ENCODE measurements at places on chromosomes 3 and 15.

DNA sequence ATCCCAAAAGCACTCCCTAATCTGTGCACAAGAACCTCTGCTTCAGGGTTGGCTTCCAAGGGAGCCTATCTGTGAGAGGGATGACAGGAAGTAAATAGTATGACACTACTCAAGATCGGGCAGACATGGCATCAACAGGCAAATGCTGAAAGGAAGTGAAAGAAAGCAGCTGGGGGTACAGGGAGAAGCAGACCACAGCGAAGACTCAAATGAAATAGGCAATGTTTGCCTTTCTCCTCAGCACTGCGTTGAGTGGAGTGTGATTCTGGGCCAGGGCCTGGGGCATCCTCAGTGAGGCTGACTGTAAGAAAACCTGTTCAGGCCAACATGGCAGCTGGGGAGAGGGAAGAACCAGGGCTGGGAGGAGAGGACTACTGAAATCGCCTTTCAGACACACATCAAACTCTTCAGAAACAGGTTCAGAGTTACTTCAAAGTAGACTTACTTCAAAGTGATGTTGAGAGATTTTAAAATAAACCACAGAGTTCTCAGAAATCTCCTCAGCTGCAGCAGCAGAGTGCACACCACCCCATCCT, 96.6 kb downstream of the SLC9A9 start:
- DNase-seq = no peak

GRCh38 chr3:195891431-195892104, 16.8 kb downstream of the TNK2 start:
- no peak for DNase-seq

DNA sequence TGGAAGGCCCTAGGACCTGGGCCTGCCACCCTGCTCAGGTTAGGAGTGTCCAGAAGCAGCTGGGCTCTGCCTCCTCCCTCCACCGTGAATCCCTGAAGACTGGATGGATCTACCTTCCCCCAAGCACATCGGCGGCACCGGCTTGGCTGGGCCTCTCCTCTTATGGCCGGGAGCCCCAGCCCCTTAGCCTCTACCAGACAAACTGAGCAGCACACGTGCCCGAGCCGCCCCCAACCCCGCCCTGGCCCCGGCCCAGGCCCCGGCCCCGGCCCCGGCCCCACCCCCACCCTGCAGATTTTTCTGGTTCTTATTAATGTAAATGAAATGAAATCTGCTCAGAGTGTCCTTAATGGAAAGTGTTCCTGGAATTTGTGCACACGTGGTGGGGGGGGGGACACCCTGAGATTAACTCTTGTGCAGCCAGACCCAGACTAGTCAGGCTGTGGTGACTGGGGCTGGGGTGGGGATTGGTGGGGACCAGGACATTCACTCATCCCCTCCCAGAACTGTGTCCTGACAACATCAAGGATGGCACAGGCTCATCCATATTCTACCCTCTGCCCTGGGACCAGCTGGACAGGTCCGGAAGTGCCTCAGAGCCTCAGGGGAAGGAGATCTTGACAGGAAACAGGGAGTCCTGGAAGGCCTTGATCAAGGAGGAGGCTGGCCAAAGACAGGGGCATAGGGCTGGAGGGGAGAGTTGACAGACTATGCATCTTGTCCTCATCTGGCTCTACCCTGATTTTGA, 30.9 kb upstream of the SEMA3F start:
- DNase-seq = no peak

DNA sequence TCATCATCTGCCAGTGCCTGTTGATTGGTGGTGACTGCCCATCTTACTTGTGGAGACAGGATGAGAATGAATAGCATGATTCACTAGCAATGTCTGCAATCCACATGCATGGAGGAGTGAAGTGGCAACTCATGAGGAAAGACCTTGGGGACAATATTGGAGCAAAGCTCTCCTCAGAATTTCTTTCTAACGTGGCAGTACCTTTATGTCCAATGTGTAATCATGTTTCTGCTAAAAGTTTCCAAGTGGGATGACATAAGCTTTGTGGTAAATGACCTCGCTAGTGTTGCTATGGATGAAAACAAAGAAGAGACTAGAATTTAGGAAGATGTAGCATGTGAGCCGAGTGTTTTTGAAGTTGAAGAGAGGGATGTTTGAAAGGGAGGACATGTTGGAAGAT, 117.8 kb downstream of the CPNE4 start:
- no peak for DNase-seq

DNA sequence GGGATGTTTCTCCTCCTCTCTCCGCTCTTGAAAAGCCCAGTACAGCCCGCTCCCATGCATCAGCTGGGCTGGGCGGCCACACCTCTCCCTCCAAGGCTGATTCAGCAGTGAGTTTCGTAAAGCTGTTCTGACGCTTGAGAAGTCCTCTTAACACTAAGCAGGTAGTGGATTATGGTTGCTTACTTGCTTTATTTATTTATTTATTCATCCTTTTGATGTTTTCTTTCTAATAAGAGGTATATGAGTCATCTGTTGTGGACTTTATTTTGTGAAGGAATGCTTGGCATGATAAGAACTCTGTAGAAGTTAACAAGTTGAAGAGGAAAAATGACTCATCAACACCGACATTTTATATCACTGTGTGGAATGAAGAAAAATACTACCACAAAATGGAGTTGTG, 285.0 kb downstream of the SQOR start:
- DNase-seq = peak; percentile 91

DNA sequence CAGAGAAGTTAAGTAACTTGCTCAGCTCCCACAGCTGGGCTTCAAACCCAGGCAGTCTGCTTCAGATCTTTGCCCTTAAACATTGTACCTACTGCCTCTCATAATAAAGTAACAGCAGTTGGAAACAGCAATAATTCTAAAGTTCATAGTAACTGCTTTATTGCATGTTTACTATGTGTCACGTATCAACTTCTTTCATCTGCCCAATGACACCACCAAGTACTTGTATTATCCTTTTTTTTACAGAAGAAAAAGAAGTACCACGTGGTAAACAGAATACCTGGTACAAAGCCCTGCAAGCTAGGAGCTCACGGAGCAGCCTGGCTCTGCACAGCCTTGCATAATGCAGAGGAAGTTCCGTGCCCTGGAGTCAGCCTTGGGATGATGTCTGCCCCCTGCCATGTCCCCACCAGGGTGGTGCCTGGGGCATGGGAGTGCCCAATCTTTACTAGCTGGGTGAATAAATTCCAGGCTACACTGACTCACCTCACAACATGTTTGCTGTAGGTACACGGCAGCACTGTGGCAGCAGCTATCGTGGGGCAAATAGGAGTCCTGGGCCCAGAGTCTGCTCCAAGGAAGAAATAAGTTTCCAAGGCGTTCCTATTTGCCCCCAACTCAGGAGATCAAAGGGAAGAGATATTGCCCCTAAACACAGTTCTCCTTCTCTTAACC, 77.2 kb downstream of the LDHAL6B start:
- DNase-seq = peak; percentile 50
